Renal pelvis (tissue), 12 donors: ENCODE measurements at places on chromosomes 5 and 9. TPM values are rescaled to one million over a fixed set of nuclear protein-coding genes. Genes with fewer than 3 reads are reported as not detected.

Gene NRARP
- polyA plus RNA-seq = 8.5 TPM

DNA sequence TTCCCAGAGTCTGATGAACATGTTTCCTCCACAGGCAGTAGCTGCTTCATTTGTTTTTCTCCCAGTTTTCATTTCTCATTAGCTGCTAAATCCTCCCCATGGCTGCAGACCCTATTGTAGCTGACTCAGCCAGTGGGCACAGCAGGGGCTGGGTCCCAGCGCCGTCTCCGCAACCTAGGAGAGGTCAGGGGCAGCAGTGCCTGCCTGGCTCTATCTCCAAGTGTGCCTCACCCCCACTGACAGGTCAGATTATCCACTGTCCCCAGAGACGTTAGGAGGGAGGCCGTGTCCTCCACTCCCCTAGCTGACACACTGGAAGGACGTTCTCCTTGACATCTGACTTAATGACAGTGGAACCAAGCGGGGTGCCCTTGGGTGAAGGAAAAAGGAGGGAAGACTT is 31.1 kb downstream of the KCNIP1 start:
- no peak for DNase-seq

Gene OGN
- 28.7 TPM for polyA plus RNA-seq

DNA sequence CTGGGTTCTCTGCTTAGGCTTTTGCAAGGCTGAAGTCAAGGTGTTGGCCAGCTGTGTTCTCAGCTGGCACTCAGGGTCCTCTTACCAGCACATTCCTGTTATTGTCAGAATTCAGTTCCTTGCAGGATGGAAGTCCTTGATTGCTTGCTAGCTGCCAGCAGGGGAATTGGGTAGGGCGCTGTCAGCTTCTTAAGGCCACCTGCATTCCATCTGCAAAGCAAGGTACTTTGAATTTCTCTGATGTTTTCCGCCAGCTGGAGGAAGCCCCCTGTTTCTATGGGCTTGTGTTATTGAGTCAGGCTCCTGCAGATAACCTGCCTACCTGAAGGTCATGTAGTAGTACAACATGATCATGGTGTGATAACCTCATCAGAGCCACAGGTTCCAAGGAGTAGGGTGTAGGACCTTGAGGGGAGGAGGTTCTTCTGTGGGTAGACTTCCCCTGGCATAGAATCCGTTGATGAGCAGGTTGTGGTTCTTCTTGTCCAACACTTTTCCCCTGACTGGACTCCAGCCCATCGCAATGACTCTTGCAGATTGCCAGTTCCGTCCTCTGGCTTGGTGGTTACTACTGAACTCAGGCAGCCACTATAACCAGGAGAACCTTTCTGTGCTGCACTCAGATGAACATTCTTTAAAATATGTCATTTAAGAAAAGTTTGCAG is 6.8 kb downstream of the TENT4A start:
- DNase-seq = no peak

DNA sequence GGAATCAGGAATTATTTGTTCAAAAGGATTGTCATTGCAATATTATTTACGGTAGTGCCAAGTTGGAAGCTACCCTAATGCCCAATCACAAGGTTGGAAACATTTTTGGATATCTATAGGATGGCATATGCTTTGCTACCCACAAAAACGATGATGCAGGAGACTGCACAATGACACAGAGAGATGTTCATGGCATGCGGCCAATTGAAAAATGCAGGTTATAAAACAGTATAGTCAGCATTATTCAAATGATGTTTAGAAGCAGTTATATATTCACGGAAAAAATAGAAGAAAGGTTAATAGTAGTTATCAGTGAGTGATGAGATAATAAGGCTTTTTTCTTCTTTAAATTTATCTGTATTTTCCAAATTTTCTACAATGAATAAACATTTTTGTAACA is 5.9 kb upstream of the ACSL6 start:
- no peak for DNase-seq

- no peak for DNase-seq
These were observed 64.5 kb downstream of the PRR16 start for GRCh38 chr5:120528609-120529008.

DNA sequence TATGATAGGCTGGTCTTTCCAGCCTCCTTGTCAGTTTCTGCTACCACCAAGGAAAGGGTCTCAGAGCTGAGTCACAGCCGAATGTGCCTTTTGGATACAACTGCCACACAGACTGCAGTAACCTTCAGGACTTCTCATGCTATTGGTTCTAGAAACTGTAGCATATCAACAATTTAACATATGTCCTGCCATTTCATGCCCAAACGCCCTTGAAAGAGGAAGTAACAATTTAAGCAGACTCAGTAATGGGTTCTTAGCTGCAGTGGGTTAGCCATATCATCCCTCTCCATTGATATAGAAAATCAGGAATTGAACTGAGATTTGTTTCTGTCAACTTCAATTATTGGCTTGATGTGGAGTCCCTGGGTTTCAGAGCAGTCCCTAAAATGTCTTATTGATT is 4.1 kb upstream of the CLK4 start:
- no peak for DNase-seq

Gene FOXD4L5
- 0.35 TPM for polyA plus RNA-seq

Gene PLEKHG4B
- 15.9 TPM for polyA plus RNA-seq

GRCh38 chr9:110099236-110100095 is 108.5 kb downstream of the C9orf152 start:
- no peak for DNase-seq

Gene OR1N1
- not detected for polyA plus RNA-seq

GRCh38 chr5:66639037-66639436 is 42.8 kb downstream of the MAST4 start:
- DNase-seq = no peak

DNA sequence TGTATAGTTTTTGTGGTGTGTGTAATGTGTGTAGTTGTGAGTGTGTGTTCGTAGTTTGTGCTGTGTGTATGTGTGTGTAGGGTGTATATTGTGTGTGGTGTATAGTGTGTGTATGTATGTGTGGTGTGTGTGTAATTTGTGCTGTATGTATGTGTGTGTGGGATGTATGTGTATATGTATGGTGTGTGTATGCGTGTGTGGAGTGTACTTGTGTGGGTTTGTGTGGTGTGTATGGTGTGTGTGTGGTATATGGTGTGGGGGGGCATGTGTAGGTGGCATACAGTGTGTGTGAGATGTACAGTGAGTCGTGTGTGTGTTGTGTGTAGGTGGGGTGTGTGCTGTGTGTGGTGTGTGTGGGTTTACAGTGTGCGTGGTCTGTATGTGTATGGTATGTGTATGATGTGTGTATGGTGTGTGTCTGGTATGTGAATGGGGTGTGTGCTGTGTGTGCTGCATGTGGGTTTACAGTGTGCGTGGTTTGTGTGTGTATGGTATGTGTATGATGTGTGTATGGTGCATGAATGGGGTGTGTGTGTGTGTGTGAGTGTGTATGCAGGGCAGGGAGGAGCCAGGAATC is 125.2 kb downstream of the GADD45G start:
- no peak for DNase-seq

GRCh38 chr9:124231095-124231737 is 26.5 kb upstream of the NEK6 start:
- no peak for DNase-seq

GRCh38 chr5:159527546-159528254 is 197.4 kb upstream of the IL12B start:
- no peak for DNase-seq

GRCh38 chr9:92632641-92633040 is 37.3 kb downstream of the IPPK start:
- DNase-seq = no peak

DNA sequence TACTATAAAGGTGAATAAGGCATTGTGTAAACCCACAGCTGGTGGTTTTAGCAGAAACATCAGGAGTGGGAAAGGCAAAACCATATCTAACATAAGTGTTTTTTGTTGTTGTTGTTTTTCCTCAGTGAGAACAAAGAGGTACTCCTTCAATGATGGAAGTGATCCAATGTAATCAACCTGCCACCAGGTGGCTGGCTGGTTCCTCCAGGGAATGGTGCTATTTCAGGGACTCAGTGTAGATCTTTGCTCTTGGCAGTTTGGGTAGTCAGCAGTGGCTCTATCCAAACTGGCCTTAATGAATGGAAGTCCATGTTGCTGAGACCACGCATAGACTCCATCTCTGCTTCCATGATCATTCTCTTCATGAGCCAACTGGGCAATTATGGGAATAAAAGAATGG is 10.8 kb downstream of the DMRTA1 start:
- no peak for DNase-seq

DNA sequence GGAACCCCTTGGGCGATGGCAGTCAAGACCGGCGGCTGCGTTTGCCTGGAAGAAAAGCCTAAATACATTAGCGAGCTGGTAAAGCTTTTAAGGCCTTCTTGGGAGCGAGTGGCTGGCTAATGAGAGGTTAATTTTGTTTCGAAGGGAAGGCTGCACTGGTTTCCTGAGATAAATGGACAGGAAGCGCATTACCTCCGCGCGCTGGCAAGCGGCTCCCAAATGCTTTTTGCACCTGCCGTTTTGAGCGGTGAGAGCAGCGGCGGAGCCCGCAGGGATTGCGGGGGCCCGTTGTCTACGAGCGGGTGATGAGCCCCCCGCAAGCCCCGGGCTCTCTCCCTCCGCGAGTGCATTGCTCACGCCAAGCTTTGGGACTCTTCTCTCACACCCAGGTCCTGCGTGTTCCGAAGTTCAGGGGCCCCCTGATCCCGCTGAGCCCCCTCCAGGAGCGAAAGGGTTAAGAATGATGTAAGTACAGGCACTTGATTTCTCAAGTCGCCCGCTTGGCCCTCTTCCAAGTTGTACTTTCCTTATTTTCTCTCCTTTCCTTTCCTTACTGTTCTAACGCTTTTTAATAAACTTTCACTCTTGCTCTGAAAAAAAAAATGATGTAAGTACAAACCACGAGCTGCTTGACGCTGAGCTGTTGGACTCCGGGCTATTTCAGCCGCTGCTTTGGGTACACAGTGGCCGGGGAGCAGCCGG is 3.1 kb upstream of the RGMB start:
- DNase-seq = peak; percentile 57

Gene PCDHAC2
- polyA plus RNA-seq = 0.53 TPM

DNA sequence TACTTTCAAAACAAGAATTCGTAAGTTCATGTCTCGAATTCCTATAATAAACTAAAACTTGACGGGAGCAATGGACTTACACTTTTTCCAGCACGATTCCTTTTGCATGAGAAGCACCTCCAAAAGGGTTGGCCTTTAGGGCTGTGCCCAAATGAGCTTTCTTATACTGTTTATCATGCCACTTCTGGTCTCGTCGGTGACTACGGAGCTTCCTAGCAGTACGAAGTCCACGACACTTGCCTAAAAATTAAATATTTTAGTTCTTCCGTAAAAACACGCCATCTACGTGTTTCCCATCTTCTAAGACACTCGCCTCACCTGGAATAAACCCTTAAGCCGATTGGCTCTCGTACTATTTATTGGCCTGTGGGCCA is 554 bp downstream of the RPS23 start:
- DNase-seq = no peak

GRCh38 chr5:172800088-172800551 is 29.1 kb upstream of the DUSP1 start:
- DNase-seq = no peak

GRCh38 chr5:155727512-155728145 is 599.3 kb upstream of the SGCD start:
- DNase-seq = no peak

DNA sequence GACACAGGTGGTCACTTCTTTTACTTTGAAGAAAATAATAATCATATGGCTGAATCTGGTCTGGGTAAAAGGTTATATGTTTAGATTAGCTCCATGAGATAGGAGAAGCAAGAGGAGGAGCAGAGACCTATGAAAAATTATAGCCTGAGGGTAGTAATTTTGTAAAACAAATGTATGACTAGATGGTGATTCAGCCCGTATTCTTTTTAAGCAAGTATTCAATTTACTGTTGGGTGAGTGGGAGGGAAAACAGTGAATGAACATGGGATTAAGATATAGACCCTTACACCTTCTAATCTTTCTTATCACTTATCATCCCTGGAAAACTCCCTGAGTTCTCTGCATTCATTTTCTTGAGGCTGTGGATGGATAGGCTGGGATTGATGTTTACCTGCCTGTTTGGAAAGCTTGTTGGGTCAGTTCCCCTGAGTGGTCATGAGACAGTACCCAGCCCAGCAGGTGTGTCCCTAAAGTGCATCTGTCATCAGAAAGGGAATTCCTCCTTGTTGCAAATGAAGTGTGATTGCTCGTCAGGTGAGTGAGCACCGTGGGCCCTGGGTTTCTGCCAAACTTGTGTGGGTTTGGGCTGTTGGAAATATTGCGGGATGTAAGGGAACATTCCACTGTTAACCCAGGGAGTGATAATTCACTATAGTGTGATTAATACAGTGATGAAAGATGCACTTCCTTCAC is 101.2 kb upstream of the GDNF start:
- no peak for DNase-seq

- no peak for DNase-seq
These were observed 21.8 kb upstream of the MSH3 start for GRCh38 chr5:80632700-80633099.

Gene FOXD4L6
- not detected for polyA plus RNA-seq

GRCh38 chr5:39341896-39342295 is 22.4 kb downstream of the C9 start:
- no peak for DNase-seq

Gene CDX1
- polyA plus RNA-seq = 1.1 TPM

Gene PCA3
- polyA plus RNA-seq = 2.2 TPM

Gene NTNG2
- polyA plus RNA-seq = 0.74 TPM

Gene SLC23A1
- 18.0 TPM for polyA plus RNA-seq

- no peak for DNase-seq
These were observed 144.4 kb downstream of the ZNF462 start for GRCh38 chr9:107007402-107007801.

Gene LTC4S
- polyA plus RNA-seq = 6.7 TPM

Gene HOMER1
- 21.1 TPM for polyA plus RNA-seq

DNA sequence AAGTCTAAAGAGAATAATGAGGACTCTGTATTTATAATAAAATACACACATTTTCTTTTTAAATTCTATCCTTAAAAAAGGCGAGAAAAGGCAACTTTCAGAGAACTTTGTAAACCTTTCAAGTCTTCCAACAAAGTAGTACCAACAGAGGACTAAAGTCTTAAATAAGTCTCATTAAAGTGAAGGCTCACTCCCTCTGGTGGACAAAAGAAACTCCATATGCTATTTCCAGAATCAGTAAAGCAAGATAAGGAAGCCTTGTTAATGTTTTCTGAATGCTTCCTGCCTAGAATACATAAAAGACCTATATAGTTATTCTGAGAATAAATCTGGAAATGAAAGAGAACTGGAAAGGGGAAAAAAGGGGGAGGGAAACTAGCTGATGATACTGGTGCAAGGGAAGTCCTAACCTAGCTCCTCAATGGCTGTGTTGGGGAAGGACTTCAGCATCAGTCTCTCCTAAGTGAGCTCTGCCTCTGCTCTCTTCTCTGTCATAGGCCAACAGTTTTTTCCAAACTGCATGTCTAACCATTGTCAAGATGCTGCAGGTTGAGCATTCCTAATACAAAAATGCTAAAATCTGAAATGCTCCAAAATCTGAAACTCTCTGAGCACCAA is 7.2 kb downstream of the HMGCS1 start:
- DNase-seq = peak; percentile 70

DNA sequence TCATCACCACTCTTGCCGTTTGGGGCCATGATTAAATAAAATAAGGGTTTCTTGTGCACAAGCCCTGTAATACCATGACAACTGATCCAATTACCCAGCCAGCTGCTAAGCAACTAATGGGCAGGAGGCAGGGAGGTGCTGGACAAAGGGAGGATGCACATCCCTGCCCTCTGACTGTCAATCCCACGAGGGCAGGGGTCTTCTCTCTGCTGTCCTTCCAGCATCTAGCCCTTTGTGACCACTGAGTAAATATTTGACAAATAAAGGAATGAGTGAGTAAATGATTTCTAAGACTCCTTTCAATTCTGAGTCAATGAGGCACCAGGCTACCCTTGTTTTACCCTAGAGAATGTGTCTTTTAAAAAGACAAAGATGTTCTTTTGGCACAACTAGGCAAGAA is 247.1 kb downstream of the SYK start:
- DNase-seq = no peak

Gene C9orf57
- not detected for polyA plus RNA-seq
